Suppressor macrophage (primary cell): ENCODE measurements at places on chromosomes 3 and 15.

GRCh38 chr3:72100601-72101187 lies 315.7 kb upstream of the PROK2 start:
- peak; percentile 96 for DNase-seq

GRCh38 chr15:29324746-29325145 lies 55.1 kb upstream of the NSMCE3 start:
- no peak for DNase-seq

DNA sequence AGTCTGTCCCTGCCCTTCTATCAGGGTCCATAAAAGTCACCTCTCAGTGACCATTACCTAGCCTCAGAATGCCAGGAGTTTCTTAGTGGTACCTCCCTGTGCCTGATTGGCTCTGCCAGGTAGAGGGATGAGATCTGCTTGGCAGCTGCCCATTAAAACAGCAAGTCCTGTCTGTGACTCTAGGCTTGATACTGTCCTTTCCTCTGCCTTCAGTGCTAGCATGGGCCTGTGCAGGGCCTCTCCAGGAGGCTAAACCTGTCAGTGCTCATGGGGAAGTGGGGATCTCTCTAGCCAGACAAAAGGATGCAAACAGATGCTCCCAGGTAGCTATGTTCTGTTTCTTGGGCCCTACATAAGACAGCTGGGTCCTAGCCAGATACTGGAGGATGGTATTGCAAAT lies 10.0 kb upstream of the MANF start:
- DNase-seq, result no peak

GRCh38 chr3:141011232-141011996 lies 39.7 kb upstream of the SPSB4 start:
- DNase-seq, result peak; percentile 90

DNA sequence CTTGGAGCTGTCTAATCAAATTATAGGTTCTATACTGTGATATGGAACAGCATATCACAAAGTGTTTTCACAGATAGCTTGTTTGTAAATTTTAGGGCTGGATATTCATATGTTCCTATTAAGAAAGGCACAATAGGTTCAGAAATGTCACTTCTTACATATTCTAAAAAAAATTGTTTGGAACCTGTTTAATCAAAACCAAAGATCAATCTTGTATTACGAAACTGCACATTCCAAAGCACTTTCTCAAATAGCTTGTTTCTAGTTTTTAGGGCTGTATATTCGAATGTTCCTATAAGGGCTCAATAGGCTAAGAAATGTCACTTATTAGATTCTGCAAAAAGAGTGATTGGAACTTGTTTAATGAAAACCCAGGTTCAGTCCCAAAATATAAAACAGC lies 67.4 kb upstream of the OSBPL11 start:
- no peak for DNase-seq

DNA sequence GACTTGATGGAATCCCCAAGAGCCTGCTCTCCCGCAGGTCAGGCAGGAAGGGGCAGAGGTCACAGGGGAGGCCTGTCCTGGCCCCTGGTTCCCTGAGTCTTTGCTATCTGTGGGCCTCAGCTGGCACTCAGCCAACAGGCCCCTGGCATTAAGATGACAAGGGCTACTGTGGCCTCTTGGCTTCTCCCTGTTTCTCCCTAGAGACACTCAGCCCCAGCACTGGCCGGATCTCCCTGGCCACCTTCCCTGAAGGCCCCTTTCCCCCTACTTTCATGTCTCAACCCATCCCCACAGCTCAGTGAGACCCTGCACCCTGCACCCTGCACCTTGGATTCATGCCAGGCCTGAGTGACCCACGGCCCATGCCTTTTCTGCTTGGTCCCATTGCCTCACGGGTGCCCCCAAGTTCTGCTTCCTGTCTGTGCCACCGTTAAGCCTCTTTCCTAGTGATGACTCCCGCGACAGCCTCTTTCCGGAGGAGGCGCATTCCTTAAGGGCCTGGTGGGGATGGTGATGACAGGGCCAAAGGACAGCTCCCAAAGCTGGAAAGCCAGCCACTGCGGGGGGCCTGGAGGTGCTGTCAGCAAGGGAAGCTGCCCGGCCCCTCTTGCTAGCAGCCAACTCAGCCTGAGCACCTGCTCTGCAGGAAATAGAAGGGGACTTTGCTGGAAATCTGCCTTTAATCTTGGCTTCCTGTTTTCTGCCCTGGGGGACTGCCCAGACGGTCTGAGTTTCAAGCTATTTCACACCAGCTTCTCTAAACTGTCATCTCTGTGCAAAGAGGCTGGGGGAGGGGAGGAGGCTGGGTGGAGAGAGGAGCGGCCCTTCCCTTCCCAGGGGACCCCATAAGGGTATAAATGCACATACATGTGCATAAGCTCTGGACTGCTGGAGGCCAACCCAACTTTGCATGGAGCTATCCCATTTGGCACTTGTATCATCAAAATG lies 4.8 kb upstream of the CSK start:
- DNase-seq, result peak; percentile 84

DNA sequence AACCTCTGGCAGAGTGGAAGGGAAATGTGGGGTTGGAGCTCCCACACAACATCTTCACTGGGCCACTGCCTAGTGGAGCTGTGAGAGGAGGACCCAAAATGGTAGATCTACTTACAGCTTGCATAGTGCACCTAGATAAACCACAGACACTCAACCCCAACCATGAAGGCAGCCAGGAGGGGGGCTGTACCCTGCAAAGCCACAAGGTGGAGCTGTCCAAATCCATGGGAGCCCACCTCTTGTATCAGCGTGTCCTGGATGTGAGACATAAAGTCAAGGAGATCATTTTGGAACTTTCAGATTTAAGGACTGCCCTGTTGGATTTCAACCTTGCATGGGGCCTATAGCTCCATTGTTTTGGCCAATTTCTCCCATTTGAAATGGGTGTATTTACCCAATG lies 20.9 kb downstream of the TP63 start:
- no peak for DNase-seq

GRCh38 chr3:148727231-148727630 lies 29.5 kb downstream of the AGTR1 start:
- peak; percentile 66 for DNase-seq

DNA sequence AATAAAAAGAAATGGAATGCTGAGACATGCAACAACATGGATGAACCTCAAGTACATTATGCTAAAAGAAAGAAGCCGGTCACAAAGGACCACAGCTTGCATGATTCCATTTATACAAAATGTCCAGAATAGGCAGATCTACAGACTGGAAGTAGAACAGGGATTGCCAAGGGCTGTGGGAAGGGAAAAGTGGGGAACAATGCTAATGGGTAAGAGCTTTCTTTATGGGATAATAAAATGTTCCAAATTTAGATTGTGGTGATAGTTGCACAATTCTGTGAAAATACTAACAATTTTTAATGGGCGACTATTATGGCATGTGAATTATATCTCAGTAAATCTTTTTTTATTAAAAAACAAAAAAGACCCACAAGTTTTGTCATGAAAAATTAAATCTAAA lies 106.2 kb downstream of the TMCO5A start:
- no peak for DNase-seq
